ENCODE measurements at places on chromosomes 13 and 19. TPM values are rescaled to one million over a fixed set of nuclear protein-coding genes. Genes with fewer than 3 reads are reported as not detected.

The CATSPERD gene
- polyA plus RNA-seq, result not detected

The C19orf38 gene
- 3.9 TPM for polyA plus RNA-seq

The REX1BD gene
- 20.4 TPM for polyA plus RNA-seq

The FFAR2 gene
- not detected for polyA plus RNA-seq

The ZNF99 gene
- 0.23 TPM for polyA plus RNA-seq

The MAP2K7 gene
- polyA plus RNA-seq, result 20.7 TPM

The ZNF8 gene
- polyA plus RNA-seq, result 5.9 TPM

The C1QTNF9 gene
- polyA plus RNA-seq, result 5.3 TPM

The SIGLEC8 gene
- not detected for polyA plus RNA-seq

The ZNF528 gene
- 15.8 TPM for polyA plus RNA-seq

The STOML3 gene
- polyA plus RNA-seq, result not detected

The ZSCAN4 gene
- not detected for polyA plus RNA-seq

The IGFLR1 gene
- polyA plus RNA-seq, result 2.9 TPM

The KASH5 gene
- 0.50 TPM for polyA plus RNA-seq

The RETN gene
- 1.9 TPM for polyA plus RNA-seq

The CNN1 gene
- 138 TPM for polyA plus RNA-seq

The TTC9B gene
- polyA plus RNA-seq, result not detected

The C19orf73 gene
- polyA plus RNA-seq, result 0.26 TPM

The EBI3 gene
- polyA plus RNA-seq, result 0.71 TPM

The ZNF709 gene
- 3.0 TPM for polyA plus RNA-seq

The ZNF181 gene
- 16.2 TPM for polyA plus RNA-seq

The C19orf67 gene
- not detected for polyA plus RNA-seq

The KLHL1 gene
- polyA plus RNA-seq, result not detected

The PDE4A gene
- 2.9 TPM for polyA plus RNA-seq

The NOTCH3 gene
- polyA plus RNA-seq, result 141 TPM

The LRRC8E gene
- 0.45 TPM for polyA plus RNA-seq

The PINLYP gene
- 4.2 TPM for polyA plus RNA-seq

The SLITRK6 gene
- polyA plus RNA-seq, result 8.6 TPM

The ZNF160 gene
- polyA plus RNA-seq, result 29.1 TPM

The ONECUT3 gene
- polyA plus RNA-seq, result 0.03 TPM

The ZNF345 gene
- 7.8 TPM for polyA plus RNA-seq

The NEK5 gene
- polyA plus RNA-seq, result 0.90 TPM

The ZNF540 gene
- polyA plus RNA-seq, result 2.2 TPM

All from muscle of back (tissue), 13 donors.